Endothelial cell of umbilical vein (primary cell): ENCODE measurements at places on chromosomes 1 and 21. TPM values are rescaled to one million over a fixed set of nuclear protein-coding genes. Genes with fewer than 3 reads are reported as not detected.

GRCh38 chr1:205210756-205211168, 740 bp downstream of the DSTYK start:
- H3K36me3 ChIP-seq, result no peaks in the 10 kb centered on the region
- no peak for DNase-seq
- H3K27ac ChIP-seq, result peak overlapping the region; percentile 14

- no peak overlapping the region for H3K4me3 ChIP-seq
- H3K27me3 ChIP-seq, result no peaks in the 10 kb centered on the region
- no peak overlapping the region for H3K27ac ChIP-seq
- DNase-seq, result no peak
These were observed 38.3 kb downstream of the SNAP47 start for GRCh38 chr1:227773558-227773957.

DNA sequence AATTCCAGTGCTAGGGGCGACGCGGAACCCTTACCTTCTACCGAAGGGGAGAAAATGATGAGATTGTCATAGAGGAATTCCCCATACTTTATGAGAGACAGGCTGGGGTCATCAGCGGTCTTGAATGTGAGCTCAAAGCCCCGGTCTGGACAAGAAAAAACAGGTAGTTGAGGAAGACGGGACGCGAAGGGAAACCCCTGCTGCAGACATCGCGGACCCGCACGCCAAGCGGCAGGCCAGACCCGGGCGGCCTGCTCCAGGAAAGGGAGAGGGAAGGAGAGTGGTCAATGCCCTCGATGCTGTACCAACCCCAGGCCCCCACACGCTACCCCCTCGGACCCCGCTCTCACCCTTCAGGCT, 342 bp downstream of the DDOST start:
- peaks cover 22% of the 10 kb centered on the region for H3K4me1 ChIP-seq
- peak overlapping the region; percentile 48 for H3K27ac ChIP-seq
- DNase-seq, result no peak
- peaks cover 2% of the 10 kb centered on the region for H3K36me3 ChIP-seq
- peak overlapping the region; percentile 93 for H3K4me3 ChIP-seq

- H3K27me3 ChIP-seq, result no peaks in the 10 kb centered on the region
- H3K4me3 ChIP-seq, result no peak overlapping the region
- no peaks in the 10 kb centered on the region for H3K4me1 ChIP-seq
- H3K27ac ChIP-seq, result no peak overlapping the region
These were observed 40.7 kb upstream of the SLC5A9 start for GRCh38 chr1:48181669-48182367.

GRCh38 chr1:171780583-171781175, 781 bp upstream of the METTL13 start:
- H3K36me3 ChIP-seq, result no peaks in the 10 kb centered on the region
- H3K27me3 ChIP-seq, result peaks cover 2% of the 10 kb centered on the region
- no peak for DNase-seq
- peak overlapping the region; percentile 37 for H3K27ac ChIP-seq

DNA sequence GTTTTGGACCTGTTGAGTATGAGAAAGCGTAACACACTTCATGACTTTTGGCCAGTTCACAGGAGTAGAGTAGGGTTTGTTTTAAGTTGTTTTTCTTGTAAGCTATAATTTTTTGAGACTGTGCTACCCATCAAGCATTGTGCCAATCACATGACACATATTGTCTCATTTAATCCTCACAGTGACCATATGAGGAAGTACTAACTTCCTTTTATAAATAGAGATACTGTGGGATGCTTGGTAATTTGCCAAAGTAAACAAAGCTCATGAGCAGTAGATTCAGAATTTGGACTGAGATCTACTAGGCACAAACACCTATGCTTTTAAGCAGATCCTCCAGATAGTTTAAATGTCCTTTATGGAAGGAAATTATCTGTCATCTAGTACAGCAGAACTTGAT, 178.3 kb downstream of the CACNA1E start:
- no peaks in the 10 kb centered on the region for H3K27me3 ChIP-seq
- no peak overlapping the region for H3K27ac ChIP-seq
- no peak for DNase-seq
- H3K4me1 ChIP-seq, result no peaks in the 10 kb centered on the region

DNA sequence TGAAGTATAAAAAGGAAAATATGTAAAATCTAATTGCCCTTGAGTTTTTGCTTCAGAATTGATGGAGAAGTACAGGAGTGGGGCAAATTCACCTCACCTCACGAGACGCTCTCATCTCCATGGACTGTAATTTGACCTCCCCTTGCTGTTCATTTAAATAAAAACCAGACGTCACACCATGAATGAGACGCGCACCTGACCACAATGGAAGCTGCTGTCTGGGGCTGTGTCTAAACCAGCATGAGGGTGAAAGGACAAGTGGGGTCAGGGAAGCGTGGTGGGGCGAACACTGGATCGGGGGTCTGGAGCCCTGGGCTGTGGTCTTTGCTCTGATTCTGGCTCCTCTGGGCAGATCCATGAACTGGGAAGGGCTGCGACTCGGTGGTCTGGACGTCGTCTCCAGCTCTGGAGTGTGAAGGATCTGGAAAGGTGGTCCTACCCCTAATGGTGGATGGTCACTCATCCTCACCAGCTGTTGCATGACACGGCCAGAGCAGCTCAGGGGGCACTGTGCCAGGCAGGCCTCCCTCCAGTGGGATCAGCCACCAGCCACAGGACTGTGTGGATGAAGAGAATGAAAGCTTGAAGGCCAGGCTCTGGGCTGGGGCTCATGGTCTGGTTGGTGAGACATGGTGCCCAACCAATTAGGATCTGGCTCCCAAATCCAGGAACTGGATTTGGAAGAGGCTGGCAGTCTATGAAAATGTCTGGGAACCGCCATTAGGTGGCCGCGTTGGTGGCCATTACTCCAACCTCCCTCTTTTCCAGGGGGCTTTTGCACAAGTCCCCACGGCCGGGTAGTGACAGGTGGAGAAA, 728.6 kb downstream of the PTPRU start:
- no peak overlapping the region for H3K4me3 ChIP-seq
- no peak for DNase-seq
- H3K4me1 ChIP-seq, result no peaks in the 10 kb centered on the region
- H3K27ac ChIP-seq, result no peak overlapping the region
- no peaks in the 10 kb centered on the region for H3K27me3 ChIP-seq

GRCh38 chr1:85700422-85700821, 7.8 kb downstream of the ZNHIT6 start:
- H3K4me3 ChIP-seq, result no peak overlapping the region
- H3K27ac ChIP-seq, result no peak overlapping the region
- H3K27me3 ChIP-seq, result no peaks in the 10 kb centered on the region
- no peaks in the 10 kb centered on the region for H3K4me1 ChIP-seq

DNA sequence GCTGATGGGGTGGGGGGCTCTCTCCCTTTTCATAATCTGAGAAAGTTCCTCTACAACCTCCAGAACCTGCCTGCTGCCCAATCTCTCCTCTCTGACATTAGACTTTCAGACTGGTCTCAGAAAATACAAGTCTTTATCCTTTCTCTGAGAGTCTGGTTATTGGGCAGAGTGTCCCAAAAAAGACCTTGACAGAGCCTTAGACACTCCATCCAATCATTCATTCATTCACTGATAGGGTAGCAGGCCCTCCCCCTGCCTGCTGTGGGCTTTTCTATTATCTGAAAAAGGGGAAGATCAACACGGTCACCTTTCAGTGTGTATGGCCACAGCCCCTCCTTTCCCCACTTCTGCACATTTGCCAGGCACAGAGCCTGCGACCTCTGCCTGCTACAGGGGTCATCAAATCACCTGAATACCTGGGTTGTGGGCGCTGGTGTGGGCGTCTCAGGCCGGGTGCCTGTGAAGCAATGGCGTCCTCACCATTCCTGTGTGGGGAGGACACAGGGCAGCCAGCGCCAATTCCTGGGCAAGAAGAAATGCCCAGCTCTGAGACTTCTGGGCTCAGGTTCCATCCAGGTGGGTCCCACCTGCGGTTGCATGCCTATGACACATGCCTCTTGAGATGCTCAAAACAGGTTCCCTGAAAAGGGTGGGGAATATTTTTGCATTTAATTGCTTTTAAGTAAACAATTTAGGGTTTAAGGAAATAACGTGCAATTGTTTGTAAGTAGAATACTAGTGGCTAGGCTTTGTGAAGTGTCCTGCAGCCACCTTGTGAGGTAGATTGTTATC, 52.8 kb downstream of the ELK4 start:
- no peaks in the 10 kb centered on the region for H3K36me3 ChIP-seq
- peaks cover 19% of the 10 kb centered on the region for H3K4me1 ChIP-seq
- peaks cover 10% of the 10 kb centered on the region for H3K27me3 ChIP-seq
- no peak overlapping the region for H3K27ac ChIP-seq
- no peak overlapping the region for H3K4me3 ChIP-seq
- DNase-seq, result no peak

DNA sequence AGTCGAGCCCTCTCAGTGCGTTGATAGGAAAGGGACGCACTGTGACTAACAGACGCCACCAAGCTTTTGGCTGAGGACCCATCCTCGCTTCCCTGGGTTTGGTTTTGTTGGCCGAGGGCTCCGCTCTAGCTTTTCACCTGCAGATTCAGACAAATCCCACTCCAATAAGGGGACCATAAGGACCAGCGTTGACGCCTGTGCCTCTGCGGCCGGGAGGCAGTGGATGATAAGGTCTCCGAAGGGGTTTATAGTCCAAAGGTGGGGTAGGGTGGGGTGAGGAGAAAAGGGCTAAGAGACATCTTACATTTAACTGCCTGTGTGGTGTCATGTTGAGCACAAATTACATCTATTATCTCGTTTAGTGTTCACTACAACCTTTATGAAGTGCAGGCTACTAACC, 760 bp downstream of the PEX14 start:
- no peaks in the 10 kb centered on the region for H3K27me3 ChIP-seq
- no peak for DNase-seq
- peaks cover 8% of the 10 kb centered on the region for H3K4me1 ChIP-seq

- no peak overlapping the region for H3K4me3 ChIP-seq
- H3K36me3 ChIP-seq, result no peaks in the 10 kb centered on the region
- H3K27ac ChIP-seq, result no peak overlapping the region
- peaks cover 9% of the 10 kb centered on the region for H3K4me1 ChIP-seq
- H3K27me3 ChIP-seq, result no peaks in the 10 kb centered on the region
- no peak for DNase-seq
These were observed 47.1 kb upstream of the ETS2 start for GRCh38 chr21:38758501-38759214.

DNA sequence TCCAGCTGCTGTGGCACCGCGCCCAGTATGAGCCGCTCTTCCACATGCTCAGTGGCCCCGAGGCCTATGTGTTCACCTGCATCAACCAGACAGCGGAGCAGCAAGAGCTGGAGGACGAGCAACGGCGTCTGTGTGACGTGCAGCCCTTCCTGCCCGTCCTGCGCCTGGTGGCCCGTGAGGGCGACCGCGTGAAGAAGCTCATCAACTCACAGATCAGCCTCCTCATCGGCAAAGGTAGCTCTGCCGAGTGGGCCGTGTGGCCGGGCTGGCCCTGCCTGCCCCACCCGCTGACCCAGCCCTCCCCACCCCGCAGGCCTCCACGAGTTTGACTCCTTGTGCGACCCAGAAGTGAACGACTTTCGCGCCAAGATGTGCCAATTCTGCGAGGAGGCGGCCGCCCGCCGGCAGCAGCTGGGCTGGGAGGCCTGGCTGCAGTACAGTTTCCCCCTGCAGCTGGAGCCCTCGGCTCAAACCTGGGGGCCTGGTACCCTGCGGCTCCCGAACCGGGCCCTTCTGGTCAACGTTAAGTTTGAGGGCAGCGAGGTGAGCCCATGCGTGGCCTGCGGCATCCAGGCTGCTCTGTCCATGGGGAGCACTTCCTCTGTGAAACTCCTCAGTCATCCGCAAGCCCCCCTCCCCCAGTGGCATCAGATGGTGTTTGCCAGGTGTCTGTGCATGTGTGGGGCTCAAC, 64.2 kb downstream of the PIK3CD start:
- H3K27ac ChIP-seq, result no peak overlapping the region
- no peaks in the 10 kb centered on the region for H3K36me3 ChIP-seq
- no peak for DNase-seq
- no peaks in the 10 kb centered on the region for H3K27me3 ChIP-seq
- no peak overlapping the region for H3K4me3 ChIP-seq

DNA sequence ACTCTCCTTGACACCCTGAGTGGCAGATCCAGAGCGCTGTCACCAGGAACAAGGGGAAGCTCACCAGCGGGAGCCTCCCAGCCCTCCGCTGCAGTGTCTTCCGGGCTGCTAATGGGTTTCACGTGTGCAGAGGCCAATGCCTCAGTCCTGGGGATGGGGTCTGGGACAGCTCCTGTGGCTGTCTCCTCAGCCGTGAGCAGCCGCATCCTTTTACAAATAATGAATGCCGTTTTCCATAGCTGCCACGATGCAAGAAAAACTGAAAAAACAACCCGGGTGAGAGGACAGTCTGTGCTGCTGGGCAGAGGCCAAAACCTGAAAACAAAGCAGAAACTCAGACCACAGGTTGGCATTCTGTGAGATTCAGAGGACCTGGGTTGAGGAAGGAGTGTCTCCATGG, 212.2 kb upstream of the RAB4A start:
- H3K4me3 ChIP-seq, result no peak overlapping the region
- DNase-seq, result peak; percentile 29
- no peaks in the 10 kb centered on the region for H3K36me3 ChIP-seq
- no peaks in the 10 kb centered on the region for H3K27me3 ChIP-seq

GRCh38 chr1:169879034-169879840, 14.5 kb downstream of the SCYL3 start:
- no peaks in the 10 kb centered on the region for H3K4me1 ChIP-seq
- H3K27ac ChIP-seq, result no peak overlapping the region
- no peak for DNase-seq
- H3K4me3 ChIP-seq, result no peak overlapping the region
- H3K36me3 ChIP-seq, result peaks cover 5% of the 10 kb centered on the region
- no peaks in the 10 kb centered on the region for H3K27me3 ChIP-seq

- no peak overlapping the region for H3K27ac ChIP-seq
- H3K27me3 ChIP-seq, result peaks cover 10% of the 10 kb centered on the region
- no peaks in the 10 kb centered on the region for H3K4me1 ChIP-seq
- no peak for DNase-seq
These were observed 4.2 kb upstream of the IL19 start for GRCh38 chr1:206766251-206766856.

DNA sequence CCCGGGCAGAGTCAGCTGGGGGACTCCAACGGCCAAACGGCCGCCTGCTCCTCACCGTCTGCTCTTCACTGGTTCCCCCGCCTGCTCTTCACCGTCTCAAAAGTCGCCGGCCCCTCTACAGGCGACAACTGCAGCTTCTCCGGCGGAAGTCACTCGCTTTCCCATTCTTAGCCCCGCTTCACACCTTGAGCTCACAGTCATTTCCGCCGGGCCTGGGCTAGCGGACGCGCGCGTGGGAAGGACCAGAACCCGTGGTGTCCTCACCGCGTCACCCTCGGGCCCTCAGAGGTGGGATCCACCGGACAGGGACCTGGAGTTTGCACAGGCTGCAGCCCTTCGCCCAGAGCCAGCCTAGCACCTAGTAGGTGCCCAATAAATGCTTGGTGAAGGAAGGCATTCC, 27.9 kb upstream of the HJV start:
- H3K27me3 ChIP-seq, result no peaks in the 10 kb centered on the region
- no peaks in the 10 kb centered on the region for H3K36me3 ChIP-seq
- H3K4me1 ChIP-seq, result no peaks in the 10 kb centered on the region
- H3K4me3 ChIP-seq, result no peak overlapping the region
- H3K27ac ChIP-seq, result no peak overlapping the region

GRCh38 chr1:244256086-244256676, 195.5 kb downstream of the ADSS2 start:
- H3K4me3 ChIP-seq, result no peak overlapping the region
- no peak overlapping the region for H3K27ac ChIP-seq
- H3K27me3 ChIP-seq, result no peaks in the 10 kb centered on the region
- no peak for DNase-seq

KIRREL1 gene
- total RNA-seq, result 53.6 and 57.6 TPM in 2 replicates

FAM151A gene
- not detected in 2 replicates for total RNA-seq

TSSK3 gene
- 0.42 and 1.1 TPM in 2 replicates for total RNA-seq

AGO1 gene
- total RNA-seq, result 31.0 TPM in 2 replicates

CCDC185 gene
- not detected in 2 replicates for total RNA-seq

MEF2D gene
- 52.2 and 57.3 TPM in 2 replicates for total RNA-seq

EPHA8 gene
- total RNA-seq, result not detected in 2 replicates

PLEKHN1 gene
- total RNA-seq, result 0.48 and 0.88 TPM in 2 replicates

PRELP gene
- not detected in 2 replicates for total RNA-seq

FAM78B gene
- not detected in 2 replicates for total RNA-seq
